Inflammatory macrophage (primary cell): ENCODE measurements at places on chromosomes 2 and 18.

GRCh38 chr18:11998193-11998592, 16.9 kb downstream of the IMPA2 start:
- no peak for DNase-seq

DNA sequence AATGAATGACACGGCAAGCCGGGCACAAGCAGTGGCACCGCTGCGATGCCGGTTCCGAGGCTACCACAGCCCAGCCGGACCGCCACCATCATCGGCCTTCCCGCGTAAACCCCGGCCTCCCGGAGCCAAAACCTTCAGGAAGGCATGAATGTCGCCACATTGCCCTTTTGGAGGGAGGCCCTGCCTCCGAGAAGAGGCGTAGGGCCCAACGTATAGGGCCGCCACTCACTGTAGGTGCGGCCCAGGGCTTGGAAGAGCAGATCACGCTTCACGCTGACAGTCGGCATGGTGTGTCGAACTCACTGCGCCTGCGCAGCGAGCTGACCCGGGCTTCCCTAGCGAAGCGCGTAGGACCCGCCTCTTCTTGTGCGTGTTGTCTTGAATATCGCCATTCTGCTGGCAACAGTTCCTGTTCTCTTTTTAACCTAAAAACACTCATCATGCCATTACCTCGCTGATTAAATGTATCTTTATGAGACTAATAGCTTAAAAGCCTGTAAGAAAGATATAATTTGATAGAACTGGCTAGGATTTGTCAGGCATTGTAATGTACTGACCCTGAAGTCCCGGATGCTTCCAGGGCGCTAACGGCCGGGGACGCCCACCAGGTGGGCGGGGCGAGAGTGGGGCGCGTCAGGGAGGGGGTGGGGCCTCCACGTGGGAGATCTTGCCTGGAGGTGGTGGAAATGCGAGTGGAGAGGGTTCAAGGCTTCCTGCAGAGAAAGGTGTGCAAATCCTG, at the start of gene FARSB:
FARSB (minus strand) TSS at position 306 of the 739 bp plus-strand sequence; CDS start at position 287, 19 bp downstream.
- DNase-seq, result peak; percentile 97

DNA sequence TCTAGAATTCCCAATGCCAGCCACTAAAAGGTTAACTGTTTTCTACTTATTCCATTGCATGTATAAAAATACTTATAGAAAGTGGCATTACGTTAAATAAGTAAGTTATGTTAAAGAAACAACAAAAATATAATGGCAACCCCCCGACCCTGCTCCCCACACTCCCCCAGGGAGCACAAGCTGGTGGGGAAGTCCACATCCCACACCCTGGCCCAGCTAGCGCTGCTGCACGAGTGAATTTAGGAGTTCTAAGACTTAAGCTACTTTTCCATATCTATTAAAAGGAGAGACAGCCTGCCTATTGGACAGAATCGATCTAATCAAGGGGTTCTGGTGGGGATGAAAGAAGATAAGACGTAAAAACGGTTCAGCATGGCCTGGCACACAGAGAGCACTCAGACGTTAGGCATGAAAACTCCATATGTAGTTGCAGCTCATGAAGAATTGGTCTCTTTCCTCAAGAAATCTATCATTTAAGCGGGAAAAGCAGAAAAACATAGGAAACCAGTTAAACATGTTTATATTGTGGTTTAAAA, 16.6 kb downstream of the HJURP start:
- DNase-seq, result no peak

GRCh38 chr2:55999790-56000189, 76.2 kb upstream of the EFEMP1 start:
- no peak for DNase-seq

GRCh38 chr2:58047961-58048360, 1.4 kb downstream of the VRK2 start:
- DNase-seq, result no peak

GRCh38 chr18:58953627-58954026, 89.0 kb downstream of the ZNF532 start:
- DNase-seq, result no peak
